Calu3 (cell line): ENCODE measurements at places on chromosomes 7 and 10.

GRCh38 chr10:29881336-29881771, 178.0 kb downstream of the JCAD start:
- no peak for DNase-seq

DNA sequence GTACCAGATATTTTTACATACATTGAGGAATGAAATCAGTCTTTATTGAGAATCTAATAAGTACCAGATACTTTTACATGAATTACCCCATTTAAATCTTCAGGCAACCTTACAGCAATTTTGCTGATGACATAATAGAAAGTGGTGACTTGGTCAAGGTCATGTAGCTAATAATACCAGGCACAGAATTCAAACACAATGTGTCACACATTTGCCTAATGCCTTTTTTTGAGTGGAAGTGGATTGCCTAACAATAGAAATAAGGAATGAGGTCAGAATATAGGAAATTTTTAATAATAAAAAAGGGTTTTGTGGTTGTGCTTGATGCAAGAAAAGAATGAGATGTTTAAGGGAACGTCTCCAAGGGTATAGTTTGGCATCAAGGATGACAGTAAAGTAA, 466.6 kb upstream of the IGFBP3 start:
- no peak for DNase-seq

GRCh38 chr7:17307558-17307957, 9.1 kb downstream of the AHR start:
- no peak for DNase-seq

DNA sequence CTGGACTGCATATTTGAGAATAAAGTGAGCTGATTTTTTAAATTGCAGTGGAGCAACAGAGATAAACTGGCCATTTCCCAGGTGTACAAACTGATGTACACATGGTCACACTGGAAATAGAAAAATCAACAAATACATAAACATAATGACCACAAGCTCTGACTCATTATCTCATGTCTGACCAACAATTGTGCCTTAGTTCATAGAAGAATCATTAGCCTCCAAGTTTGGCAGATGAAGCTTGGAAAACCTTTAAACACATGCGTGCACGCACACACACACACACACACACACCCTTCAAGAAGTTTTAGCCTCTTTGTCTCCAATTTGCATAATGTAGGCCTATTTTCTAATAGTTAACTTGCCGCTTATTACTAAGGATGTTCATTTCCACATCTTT, 308.9 kb upstream of the POM121L12 start:
- no peak for DNase-seq

DNA sequence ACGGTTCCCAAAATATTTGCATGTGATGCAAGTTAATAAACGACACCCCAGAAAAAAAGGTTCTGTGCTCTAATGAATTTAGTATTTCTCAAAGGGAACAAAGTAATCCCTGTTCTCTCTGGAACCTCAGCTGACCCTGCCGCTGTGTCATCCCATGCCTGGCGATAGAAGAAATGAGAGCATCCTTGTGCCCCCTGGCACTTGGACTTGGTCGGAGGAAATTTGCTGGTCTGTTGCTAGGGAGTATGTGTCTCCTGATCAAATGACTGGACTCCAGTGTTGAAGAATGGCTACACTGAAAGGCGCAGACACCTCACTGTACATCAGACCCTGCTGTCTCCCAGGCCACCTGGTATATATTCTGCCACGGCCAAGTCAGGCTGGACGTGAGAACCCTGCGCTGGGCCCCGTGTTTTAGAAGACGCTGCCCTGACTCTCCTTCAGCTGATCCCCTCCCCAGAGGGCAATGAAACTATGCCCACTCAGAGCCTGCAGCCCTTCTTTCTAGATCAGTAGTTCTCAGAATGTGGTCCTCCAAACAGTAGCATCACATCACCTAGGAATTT, 67.2 kb downstream of the THNSL1 start:
- DNase-seq = no peak

- no peak for DNase-seq
These were observed 275.5 kb downstream of the FGFR2 start for GRCh38 chr10:121322776-121323175.

DNA sequence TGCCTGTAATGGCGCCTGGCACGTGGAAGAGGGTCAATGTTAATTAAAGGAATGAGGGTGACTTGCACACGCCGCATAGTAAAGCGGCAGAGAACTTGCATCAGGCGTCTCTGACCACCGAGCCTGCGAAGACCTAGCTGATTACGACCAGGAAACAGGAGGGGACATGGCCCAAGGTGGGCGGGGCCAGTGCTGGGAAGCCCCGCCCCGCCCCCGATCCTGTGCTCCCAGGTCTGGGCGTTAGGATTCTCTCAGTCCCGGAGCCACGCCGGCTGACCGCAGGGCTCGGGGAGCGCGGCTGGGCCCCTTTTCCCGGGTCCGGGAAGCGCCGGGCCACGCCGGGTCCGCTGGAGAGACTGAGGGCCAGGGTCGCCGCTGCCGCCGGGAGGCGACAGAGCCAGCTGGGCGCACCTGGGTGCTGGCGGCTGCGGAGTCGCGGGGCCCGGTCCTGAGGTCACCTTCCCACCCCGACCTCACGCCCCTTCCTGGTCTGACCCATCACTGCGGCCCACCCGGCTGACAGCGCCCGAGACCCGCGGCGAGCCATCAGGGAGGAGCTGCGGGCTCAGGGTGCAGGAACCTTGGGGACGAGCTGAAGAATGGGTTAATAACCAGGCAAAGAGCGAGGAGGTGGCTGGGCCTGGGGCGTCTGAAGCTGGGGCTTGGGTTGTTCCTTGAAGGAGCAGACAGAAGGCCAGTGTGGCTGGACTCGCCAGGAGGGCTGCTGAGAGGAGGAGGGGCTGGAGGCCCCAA, 23.0 kb upstream of the GRID1 start:
- peak; percentile 63 for DNase-seq

DNA sequence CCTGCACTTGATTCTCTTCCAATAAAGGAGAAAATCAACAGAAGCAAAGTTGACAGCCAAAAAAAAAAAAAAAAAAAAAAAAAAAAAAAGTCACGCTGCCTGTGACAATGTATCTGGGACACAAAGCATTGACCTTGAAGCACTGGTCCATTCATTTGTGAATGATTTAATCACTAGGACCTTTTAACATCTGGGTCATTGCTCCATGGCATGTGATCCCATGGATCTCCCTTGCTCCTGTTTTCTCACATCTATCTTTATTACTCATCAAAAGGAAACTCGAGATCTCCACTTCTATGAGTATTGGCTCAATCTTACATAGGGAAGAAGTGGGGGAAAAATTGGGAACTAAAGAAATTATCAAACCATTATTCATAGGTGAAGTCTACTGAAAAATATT, 89.6 kb upstream of the SMIM30 start:
- DNase-seq = no peak

DNA sequence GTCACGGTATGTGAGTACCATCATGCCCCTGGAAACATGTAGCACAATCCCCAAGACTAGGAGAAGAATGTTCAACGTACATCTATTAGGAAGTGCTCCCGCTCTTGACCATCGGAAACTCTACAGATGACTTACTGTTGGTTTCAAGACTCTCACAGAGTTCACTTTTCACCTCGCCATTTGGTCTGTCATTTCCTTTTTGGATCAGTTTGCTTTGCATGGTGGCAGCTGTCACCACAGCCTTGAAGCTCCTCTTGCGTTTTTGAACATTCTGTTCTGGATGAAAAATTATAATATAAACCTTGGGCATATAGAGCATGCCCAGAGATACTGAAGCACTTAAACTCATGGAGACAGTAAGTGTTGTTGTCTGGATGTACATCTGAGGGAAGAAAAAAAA, 806.8 kb downstream of the GRM8 start:
- DNase-seq = no peak

DNA sequence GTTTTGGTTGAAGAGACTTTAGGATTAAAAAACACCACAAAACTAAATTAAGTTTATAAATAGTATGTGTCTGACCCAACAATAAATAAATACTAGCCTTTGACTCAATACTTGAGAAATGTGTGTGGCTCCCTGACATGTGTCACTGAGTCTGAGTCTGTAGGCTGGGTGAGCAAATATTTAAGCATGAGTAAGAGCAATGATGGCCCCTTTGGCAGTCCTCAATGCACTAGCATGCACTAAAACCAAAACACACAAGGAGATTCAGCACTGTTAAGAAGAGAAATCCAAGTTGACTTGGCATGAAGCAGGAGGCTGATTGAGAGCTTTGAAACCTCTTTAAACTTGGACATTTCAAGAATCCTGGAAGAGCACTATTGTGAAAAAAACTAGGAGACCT, 37.1 kb downstream of the CCDC71L start:
- DNase-seq = no peak

DNA sequence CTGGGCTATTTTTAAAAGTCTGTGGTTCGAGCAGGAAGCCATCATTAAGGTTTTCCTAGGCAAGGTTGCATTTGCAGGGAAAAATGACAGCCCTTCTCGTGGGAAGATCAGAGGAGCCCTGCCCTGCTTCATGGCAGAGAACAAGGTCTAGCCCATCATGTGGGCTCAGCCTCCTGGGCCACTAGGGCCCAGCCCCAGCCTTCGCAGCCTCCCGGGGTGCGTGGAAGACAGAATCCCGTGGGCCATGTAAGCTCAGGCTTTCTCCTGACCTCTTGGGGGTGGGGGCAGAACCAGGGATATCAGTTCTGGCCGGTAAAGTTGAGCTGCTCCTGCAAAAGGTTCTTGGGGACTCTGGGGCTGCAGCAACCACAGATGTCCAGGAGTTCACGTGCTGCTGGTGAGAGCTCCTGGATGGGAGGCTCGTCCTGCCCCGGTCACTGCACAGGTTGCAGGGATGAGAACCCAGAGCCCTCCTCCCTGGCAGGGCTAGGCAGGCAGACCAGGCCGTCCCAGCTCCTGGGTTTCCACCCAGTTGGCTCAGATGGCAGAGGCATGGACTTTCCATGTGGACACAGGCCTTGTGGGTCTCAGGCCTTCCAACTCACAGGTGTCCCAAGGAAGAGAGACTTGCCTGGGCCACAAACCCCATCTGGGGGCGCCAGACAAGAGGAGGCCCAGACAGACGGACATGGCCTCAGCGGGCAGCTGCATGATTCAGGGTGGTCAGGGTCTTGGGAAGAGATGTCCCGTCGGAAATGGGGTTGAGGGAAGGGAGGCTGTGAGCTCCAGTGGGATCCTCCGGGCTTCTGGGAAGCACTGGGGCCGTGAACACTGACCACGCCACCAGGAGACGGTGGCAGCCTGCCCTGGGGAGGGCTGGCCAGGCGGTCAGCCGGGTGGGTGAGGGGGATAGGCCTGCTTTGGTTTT, 126.2 kb downstream of the NEURL1 start:
- DNase-seq = no peak

GRCh38 chr7:106947244-106947728, 82.2 kb downstream of the PIK3CG start:
- peak; percentile 40 for DNase-seq

GRCh38 chr7:143145-143751, 49.1 kb upstream of the FAM20C start:
- DNase-seq = no peak

DNA sequence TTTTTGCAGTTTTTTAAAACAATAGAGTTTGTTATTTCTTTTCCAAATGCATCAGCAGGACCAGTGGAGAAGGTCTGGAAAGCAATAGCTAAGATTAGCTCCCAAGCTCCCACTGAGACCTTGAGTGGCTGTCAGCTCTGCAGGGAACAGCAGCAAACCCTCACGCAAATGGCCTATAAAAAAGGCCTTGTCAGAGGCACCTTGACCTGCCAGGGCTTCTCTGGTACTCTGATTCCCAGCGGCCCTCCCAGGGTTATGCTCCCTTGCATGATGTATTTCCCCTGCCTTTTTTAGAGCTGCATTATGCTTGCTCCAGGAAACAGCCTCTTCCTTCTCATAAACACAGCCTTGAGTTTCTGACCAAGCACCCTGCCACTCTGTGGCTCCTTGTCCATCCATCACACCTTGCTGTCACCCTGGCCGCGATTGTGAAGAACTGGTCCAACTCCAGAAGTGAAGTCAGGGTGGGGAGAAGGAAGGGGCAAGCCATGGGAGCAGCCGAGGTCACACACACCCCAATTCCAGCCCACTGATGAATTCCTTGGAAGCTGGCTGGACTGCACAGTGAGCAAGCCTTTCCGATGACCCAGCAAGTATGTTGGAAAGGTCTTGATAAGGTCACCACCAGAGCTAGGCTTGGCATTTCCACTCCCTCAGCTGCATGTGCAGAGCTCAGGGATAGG, 35.3 kb upstream of the NKX2-3 start:
- no peak for DNase-seq

DNA sequence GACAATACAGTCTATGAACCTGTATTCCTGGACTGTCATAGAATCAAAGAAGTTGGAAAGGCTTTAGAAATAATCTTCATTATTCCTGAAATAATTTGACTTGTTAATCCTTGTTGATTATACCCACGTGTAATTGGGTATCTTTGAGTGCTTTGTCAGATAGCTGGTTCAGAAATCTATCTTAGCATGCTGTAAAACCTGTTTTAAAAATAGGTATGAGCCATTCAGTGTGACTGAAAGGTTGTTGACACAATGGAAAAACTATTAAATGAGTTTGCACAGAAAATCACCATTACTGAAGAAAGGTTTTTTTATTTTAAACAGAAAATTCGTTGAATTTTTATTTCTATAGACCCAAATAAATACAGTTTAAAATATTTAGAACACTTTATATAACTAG, 38.7 kb downstream of the PHTF2 start:
- no peak for DNase-seq

DNA sequence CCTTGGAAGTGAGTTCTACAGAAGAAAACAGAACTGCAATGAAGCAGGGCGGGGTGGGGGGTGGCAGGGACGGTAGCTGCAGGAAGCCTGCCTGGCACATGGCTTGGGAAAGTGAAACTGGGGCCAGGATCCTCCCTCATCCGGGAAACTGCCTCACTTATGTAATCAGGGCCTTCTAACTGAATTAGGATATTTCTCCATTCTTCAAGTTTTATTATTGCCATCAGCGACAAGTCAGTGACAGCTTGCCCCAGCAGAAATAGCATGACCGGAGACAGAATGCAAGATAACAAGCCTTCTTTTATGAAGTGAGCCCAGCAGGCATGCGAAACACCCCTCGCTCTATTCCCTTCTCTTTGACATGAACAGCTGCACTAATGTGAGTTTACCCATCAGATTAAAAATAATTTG, 77.5 kb upstream of the CACUL1 start:
- DNase-seq = no peak

DNA sequence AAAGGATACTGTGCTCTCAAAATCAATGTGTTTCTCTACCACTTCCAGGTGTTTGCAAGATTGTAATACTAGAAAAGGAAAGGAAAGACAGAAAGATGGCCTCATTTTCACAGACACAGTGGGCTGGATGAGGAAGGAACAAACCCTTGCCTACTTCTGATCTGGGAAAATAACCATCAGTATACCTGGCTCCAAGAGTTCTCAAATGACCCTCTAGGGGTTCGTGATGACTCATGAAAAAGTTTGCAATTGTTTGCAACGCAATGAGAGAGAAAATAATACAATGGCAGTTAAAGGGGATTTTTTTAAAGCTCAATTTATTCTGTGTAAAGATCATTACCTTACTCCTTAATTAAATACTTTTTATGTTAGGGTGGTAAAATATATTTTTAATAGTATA, 197.6 kb upstream of the INHBA start:
- no peak for DNase-seq

GRCh38 chr7:151550656-151551286, 31.1 kb upstream of the RHEB start:
- DNase-seq = peak; percentile 74
